ENCODE measurements at places on chromosomes 16 and 17. TPM values are rescaled to one million over a fixed set of nuclear protein-coding genes. Genes with fewer than 3 reads are reported as not detected.

The TUFM gene
- 216 TPM for total RNA-seq

The CLEC3A gene
- not detected for total RNA-seq

The XYLT1 gene
- total RNA-seq, result 0.33 TPM

The KRTAP4-5 gene
- not detected for total RNA-seq

The RAB34 gene
- total RNA-seq, result 66.2 TPM

The SLC47A1 gene
- 1.6 TPM for total RNA-seq

The KIF2B gene
- not detected for total RNA-seq

The TCAP gene
- total RNA-seq, result not detected

The PRR15L gene
- total RNA-seq, result not detected

The SLC16A6 gene
- 0.20 TPM for total RNA-seq

The SALL1 gene
- total RNA-seq, result not detected

The MT1E gene
- 306 TPM for total RNA-seq

The PRR35 gene
- not detected for total RNA-seq

The NPIPB13 gene
- 0.27 TPM for total RNA-seq

The MT1F gene
- total RNA-seq, result 2.9 TPM

The DNAH3 gene
- under 0.01 TPM for total RNA-seq
